ENCODE measurements at places on chromosomes 5 and 9.

DNA sequence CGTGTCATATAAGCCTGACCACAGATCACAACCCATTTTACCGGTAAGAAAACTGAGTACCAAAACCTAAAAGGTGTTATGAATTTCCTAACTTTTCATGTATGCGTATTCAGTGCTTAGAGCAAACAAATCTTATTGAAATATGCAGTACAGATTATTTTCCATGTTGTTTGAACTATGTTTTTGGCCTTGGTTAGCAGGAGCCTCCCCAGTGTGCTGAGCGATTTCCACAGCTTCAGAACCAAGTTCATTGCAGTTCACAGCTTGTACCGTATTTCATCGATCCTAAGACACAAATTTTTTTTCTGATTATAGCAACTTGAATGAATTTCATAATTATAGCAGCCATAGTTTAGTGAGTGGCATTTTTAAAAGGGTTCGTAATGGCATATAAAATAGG lies 13.7 kb downstream of the ADAMTSL1 start:
- DNase-seq = no peak

DNA sequence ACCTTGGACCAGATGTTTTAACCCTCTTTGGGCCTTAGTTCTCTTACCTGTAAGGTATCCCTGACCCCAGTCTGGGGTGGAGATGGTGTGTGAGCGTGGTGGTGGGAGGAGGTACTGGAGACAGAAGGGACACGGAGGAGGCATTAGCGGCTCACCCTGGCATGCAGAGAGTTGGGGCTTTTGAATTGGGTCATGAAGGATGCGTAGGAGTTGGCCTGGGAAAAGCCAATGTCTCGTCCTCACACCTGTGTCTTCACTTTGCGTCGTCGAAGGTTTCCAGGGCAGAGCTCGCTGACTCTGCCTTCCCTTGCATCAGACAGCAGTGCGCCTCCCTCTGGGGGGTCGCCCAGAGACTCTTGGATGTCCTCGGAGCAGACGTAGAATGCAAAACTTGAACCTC lies 11.2 kb downstream of the RXRA start:
- no peak for DNase-seq

DNA sequence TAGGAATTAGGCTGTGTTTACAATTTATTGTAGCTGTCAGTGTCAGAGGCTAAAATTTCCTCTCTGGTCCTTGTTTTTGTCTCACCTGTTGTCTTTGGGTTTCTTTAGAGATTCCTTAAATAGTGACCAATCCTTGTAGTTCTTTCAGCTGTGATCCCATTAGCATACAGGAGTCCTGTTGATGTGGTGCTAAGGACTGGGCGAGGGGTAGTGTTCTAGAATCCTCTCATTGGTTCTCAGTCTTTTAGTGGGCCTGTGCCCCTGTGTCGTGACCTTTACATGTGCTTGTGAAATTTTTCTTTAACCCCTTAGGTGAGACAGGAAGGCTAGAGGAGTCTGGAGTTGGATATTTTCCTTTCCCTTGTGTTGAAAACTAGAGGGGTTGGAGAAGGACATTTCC lies 51.2 kb downstream of the ZNF618 start:
- no peak for DNase-seq

GRCh38 chr9:91946653-91947488 lies 3.2 kb downstream of the ROR2 start:
- no peak for DNase-seq

DNA sequence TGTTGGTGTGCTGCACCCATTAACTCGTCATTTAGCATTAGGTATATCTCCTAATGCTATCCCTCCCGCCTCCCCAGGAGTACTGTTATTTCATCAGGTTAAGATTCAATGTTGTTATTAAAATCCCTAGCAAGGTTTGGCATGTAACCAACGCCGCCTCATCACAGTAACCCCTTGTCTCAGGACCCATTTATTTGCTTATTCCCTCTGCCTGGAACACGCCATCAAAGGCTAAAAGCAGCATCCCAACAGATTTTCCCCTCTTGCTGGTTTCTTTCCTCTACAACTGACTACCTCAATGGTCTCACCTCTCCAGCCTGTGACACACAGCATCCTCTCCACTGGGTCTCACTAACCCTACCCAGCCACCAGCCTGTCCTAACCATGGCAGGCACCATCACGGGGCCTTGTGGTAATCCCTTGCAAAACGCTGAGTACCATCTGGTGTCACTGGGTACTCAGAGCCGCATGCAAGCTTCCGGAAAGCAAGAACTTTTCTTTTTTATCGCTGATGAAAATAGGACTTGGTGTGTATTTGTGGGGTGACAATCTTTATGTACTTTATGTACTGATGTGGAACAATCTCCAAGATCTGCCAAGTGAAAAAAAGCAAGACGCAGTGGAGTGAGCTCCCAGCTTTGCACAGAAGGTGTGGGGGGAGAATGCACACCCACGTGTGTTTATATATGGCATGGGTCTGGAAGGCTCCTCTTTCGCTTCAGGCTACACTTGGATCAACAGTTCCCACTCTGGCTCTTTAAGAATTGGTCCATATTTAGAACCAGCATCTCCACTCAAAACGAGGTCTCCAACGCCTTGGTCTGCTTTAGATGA lies 6.1 kb downstream of the RPS14 start:
- no peak for DNase-seq

DNA sequence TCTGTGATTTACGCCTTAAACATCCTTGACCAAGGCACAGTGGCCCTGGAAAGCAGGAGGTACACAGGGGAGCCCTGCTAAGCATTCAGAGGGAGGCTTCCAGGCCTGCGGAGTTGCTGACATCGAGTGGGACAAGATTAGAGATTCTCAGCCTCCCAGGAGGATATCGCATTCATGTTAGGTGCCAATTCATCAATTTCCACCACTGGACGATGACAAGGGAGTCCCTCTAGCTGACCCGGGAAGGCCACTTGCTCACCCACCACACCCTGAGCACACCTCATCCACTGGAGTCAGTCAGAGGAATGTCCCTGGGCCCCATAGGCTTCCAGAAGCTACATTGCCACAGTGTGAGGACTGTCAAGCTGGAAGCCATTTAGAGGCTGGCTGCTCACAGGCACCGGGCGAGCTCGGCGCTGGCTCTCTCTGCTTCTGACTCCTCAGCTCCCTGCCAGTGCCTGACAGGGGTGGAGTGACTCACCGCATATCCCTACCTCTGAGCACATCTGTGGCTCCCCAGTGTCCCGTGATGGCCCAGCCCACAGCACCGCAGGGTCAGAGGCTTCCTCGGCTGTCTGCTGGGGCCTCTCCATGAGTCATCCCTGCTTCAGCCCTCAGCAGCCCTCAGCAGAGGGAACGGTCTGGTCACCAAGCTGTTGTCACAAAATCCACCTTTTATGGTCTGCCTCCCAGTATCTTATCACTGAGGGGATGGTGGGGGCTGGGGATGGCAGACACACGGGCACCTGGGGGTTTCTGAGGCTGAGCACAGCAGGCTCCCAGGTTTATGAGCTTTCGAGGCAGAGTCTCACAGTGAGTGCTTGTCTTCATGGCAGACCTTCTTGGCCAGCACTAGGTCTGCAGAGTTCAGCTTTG lies 117.5 kb downstream of the ZNF608 start:
- DNase-seq = no peak

DNA sequence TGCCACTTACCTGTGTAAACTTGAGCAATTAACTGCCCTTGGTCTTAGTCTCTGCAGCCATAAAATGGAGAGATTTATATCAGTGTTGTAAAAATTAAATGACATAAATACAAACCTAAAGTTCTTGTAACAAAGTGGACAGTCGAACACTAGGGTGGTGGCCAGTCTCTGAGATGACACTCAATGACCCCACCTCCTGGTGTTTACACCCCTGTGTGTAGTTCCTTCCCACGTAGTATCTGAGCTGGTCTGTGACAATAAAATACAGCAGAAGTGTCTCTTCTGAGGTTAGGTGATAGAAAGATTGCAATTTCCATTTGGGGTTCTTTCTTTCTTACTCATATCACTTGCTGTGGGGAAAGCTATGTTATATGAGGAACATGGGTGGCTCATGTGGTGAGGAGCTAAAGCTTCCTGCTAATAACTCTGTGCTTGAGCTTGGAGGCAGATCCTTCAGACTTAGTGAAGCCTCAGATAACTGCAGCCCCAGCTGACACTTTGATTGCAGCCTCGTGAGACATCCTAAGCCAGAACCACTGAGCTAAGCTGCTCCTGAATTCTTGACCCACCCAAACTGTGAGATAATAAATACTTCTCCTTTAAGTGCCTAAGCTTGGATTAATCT lies 173.4 kb upstream of the CHD1 start:
- no peak for DNase-seq

DNA sequence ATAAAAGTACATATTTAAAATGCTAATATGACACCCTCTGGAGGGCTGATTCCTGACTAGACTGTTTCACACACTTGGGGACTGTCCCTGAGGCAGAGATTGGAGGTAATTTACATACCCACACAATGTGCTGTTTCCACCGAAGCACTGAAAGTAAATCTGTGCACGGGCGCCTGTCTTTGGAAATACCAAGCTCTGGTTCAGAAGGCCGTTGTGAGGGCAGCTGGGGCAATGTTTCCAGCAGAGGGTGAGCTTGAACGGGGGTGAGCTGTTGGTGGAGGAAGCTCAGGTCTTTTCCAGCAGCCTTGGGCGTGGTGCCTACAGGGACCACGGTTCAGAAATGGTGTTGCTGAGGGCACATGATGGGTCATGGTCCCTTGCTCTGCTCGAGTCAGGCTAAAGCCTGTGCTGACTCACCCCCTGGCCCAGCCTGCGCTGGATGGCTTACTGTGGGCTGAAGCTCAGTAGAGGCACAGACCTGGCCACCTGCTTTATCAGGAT lies 25.8 kb upstream of the HMCN2 start:
- no peak for DNase-seq

- no peak for DNase-seq
Observed at GRCh38 chr5:79318935-79319614, 83.1 kb downstream of the JMY start.

DNA sequence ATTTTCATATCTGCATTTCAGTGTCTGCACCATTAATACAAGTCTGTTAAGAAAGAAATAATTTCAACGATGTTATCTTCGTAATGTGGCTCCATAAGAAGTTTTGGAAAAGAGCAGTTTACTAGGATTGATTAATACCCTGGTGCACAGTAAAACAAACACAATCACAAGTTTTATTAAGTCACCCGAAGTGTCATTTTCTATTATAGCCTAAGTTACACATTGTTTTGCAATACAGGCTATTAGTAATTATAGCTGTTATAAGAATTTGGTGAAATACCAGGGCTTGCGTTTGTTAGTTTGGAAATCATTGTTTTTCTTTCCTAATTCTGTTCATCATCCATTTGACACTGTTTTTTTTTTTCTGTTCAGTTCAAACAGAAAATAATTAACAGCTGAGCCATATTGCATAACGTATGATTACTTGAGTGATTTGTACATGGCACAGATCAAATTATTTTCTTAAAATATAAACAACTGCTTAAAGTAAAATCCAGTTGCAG lies 30.6 kb downstream of the LVRN start:
- DNase-seq = no peak

DNA sequence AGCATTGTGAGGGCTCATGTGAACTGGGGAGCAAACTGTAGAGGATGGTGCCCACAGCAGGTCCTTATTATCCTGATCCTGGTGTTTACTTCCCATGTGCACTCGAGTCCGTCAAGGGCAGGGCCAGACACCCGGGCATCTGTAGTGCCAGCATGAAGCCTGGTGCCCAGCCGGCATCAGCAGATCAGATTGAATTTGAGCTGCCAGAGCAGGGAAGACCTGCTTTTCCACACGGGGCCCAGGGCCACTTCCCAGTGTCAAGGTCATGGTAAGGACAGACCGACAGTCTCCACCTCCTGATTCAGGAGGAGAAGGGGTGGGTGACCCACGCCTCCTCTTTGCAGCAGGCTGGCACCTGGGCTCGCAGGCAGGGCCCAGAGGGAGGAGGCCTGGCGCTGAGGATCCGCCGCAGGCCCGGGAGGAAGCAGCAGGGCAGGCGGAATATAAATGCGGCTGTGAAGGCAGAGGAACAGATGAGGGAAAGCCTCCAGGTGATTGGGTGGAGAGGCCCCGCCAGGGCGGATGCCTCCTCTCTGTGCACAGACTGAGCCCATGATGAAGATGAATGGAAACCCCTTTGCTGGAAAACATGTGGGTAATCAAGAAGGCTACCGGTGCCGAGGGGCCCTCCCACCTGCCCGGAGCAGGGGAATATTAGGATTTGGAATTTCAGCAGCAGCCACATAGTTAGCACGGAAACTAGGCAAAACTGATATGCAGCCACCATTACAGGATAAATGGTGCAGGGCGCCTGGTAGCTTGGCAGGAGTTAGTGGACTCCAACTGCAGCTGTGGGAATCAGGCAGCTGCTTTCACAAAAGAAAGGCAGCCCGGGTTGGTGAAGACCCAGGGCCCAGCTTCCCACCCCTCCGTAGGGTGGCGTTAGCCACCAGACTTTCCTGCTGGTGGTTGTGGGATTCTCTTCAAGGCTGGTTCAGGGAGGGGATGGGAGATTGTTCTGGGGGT lies 114.9 kb downstream of the GAPVD1 start:
- DNase-seq = no peak

GRCh38 chr9:130789747-130790672 lies 45.0 kb upstream of the ABL1 start:
- DNase-seq = no peak

Measured in upper lobe of right lung (tissue), 1 donor.